ELR (cell line): ENCODE measurements at places on chromosomes 7 and 10.

GRCh38 chr7:82715344-82715743 lies 271.8 kb upstream of the CACNA2D1 start:
- DNase-seq: no peak

GRCh38 chr10:112807013-112807412 lies 143.0 kb upstream of the TCF7L2 start:
- DNase-seq: no peak

DNA sequence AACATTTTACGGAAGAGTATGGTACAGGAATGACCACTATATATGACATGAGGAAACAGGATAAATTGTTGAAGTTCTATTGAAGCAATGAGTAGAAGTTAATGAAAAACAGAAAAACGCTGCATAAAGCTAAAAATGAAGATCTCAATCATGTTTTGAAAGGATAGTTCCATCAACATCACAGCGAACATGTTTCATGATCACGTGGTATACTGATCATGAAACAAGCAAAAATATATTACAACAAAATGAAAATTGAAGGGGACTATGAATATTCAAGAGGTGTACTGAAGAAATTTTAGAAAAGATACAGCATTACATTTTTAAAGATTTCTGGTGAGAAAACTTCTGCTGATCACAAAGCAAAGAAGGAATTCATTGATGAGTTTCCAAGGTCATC lies 45.9 kb upstream of the TAC1 start:
- DNase-seq: no peak

DNA sequence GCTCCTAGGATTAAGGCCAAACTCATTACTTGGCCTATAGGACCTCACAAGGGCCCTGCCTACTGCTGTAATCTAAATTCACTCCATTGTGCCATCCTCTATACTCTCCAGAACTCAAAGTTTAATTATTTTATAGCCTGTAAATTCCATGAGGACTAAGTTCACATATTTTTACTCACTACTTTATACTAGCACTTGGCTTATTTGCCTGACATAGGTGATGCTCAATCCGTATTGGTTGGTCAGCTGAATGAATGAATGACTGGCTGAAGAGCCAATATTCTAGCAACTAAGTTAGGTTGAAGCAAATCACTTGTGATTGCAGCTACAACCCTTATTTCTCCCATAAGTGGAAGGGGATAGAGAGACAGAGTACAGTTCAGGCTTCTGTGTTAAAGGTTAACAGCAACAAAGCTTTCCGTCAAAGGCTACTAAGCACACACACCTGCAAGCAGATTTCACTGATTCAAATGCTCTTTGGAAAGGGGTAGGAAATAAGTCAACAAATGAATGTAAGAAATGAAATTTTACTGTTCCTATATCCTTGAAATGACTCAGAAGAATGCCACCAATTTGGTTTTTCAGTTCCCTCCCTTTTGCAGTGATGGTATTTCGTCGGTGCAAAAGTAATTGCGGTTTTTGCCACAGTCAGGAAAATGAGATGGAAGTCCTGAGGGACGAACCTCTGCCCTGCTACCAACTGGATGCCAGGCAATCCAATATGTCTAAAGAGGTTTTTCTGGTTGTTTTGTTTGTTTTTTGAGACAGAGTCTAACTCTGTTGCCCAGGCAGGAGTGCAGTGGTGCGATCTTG lies 120.7 kb downstream of the COL28A1 start:
- no peak for DNase-seq

DNA sequence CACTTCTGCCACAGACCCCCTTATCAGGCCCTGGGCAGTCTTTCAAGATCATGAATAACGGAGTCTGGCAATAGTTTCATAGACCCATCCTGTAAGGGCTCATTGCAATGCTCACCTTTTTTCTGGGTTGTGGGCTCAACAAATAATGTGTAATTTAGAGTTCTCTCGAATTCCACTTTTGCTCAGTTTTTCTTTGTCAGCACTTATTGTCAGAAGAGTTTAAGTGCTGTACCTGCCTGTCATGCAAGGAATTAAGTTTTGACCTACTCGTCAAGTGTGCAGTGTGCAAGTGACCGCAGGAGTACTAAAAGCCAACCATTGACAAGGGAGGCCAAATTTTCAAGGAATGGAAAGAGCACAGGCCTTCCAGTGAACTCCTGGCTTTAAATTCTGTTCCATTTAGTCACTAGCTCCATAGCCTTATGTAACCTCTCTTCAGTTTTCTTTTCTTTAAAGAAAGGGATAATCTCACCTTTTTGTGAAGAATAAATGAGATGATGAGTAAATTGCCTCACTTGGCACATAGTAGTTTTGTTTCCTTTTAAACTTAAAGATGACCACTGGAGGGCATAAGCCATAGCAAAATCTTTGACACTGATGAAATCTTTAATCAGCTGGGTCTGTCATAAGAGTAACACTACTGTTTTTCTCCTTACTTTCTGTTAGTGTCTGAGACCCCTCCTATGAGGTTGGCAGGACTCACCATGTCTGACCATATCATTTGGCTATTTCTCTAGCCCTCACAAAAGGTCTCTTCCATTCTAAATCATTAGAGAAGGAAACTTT lies 313.3 kb downstream of the TYW1 start:
- DNase-seq: no peak
